ENCODE measurements at places on chromosomes 6 and 20. TPM values are rescaled to one million over a fixed set of nuclear protein-coding genes. Genes with fewer than 3 reads are reported as not detected.
A peak's percentile ranks its signal among the peaks of the same experiment; 100 is the strongest.

Gene SOX12
- total RNA-seq: 2.2 TPM

DNA sequence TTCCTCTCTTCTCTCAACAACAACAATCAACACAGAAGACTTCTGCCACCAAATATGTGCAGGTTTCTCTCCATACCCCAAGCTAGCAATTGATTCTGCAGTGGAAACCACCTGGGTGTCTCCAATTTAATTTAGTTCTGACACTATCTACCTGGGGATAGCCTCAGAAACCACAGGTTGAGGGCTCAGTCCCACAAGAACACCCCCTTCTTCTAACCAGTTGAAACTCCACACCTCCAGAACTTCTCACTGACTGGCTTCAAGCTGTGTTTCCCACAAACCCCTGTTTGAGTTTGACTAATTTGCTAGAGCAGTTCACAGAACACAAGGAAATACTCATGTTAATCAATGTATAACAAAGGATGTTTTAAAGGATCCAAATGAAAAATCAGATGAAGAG lies 52.5 kb upstream of the SPTLC3 start:
- no peak for DNase-seq

DNA sequence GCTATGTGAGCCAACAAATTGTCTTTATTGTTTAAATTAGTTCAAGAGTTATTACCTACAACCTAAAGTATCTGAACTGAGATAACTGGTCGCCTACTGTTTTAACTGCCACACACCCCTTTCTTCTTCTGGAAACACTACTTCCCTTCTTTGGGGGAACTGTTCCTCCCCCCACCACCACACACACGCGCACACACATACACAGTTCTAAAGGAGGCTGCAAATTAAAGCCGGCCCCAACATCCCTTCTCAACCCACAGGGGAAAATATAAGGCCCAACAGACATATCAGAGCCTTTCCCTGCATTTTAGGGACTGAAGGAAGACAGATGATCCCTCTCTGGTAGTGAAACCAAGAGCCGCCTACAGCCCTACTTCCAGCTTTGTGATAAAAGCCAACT lies 348.0 kb upstream of the JARID2 start:
- DNase-seq: no peak

Gene MYH7B
- not detected for total RNA-seq

Gene PCK1
- 0.08 TPM for total RNA-seq

DNA sequence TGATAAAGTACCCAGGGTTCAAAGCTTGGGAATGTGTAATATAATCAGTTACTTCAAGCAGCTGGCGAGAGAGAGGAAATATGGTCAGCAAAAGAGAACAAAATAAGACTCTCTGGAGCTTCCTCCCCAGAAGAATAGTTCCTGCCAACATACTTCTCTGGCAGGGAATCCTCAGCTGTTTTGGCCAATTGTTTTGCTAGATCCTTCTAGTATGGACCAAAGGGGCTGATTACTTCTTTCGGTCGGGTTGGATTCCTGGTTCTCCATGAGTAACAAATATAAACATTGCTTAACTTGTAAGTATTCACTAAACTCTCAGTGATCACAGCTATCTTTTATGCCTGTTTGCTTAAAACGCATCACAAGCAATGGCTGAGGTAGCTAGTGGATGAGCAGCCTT lies 31.4 kb upstream of the FBXO9 start:
- no peak for DNase-seq

GRCh38 chr6:119173249-119174084 lies 95.0 kb upstream of the FAM184A start:
- DNase-seq: no peak

Gene CST2
- total RNA-seq: not detected

DNA sequence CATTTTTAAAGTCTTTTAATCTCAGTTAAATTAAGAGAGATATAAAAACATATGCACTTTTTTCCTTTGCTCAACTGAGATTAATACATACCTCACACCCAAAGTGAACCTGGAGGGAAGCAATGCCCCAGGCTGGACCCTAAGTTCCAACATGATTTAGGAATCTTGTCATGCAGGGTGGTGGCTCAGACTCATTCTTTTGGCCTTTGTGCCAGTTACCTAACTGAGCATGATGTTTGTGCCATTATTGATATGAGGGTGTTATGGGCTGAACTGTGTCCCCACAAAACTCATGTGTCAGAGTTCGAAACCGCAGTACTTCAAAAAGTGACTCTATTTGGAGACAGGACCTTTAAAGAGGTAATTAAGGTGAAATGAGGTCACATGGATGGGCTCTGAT lies 188.0 kb downstream of the ARHGAP18 start:
- no peak for DNase-seq

Gene FAM162B
- not detected for total RNA-seq

DNA sequence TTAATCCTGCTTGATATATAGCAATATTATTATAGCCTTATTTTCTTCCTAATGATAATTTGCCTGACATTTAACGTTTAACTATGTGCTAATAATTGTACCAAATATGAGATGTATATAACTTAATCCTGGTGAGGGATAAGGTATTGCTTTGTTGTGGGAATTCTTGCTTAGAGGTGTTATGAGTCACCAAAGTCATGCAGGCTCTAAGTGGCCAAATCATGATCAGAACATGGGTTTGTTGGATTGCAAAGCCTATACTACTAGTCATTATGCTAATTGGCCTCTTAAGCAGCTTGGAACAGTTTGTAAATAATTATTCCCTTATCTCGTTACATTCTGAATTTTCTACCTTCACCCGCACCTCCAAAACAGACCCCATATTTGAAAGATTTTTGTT lies 21.9 kb upstream of the C6orf141 start:
- DNase-seq: no peak

GRCh38 chr6:76852776-76853175 lies 610.5 kb downstream of the HTR1B start:
- peak; percentile 19 for DNase-seq

GRCh38 chr6:136921936-136922684 lies at the start of gene SLC35D3:
Gene SLC35D3 (plus strand): TSS chr6:136922301. CDS start chr6:136922429, 128 bp downstream.
- DNase-seq: no peak

DNA sequence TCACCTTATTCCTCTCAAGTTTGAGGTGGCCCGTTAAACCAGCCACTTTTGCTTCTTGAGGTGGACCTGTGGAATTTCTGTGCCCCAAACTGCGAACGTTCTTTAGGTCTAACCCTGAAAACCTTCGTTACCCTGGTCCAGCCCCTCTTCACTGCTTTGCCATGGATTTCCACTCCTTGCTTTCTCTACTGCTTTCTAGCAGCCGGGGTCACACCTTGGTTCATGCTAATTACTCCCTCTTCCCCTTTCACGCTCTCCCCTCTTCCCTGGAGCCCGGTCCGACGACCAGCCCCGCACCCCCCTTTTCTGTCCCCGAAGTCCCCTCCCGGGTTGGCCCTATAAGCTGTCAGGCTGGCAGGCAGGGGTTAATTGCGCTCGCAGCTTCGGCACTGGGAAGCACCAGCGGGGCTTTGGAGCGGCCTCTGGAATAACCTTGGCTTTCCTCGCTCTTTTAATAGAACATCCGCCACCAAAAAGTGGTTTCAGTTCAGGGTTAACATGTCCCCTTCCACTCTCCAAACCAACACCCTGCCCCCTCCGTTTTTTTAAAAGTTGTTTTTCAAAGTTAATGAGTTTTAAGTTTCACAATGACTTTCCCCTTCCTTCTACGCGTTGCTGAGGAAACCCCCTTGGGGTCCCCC lies 1.4 kb upstream of the HIVEP1 start:
- no peak for DNase-seq

DNA sequence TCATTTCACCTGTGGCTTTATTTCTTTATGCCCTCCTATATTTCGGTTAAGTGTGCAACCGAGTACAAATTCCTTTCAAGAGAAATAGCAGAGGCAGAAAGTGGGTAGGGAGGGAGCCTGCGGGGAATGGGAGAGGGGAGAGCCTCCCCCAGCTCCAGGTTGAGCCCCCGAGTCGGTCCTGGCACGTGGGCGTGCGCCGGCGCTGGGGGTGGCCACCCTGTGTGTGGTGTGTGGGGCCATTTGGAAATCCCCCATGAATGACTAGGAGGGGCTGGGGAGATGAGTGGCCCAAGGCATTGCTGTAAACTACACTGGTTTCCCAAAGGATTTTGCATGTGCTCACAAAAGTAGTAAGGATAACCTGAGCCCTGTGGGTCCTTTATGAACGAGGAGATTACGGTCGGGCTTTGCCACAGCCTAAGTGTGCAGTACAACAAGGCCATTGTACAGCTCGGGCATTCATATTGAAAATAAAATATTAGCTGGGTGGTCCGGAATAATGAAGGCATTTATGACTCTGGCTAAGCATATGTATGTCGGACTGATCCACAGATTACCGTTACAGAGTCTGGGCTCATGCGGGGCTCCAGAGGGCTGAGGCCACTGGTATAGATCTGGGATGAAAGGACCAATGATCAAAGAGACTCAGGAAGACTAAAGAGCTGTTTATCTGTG lies 84.5 kb upstream of the RALGAPA2 start:
- no peak for DNase-seq

DNA sequence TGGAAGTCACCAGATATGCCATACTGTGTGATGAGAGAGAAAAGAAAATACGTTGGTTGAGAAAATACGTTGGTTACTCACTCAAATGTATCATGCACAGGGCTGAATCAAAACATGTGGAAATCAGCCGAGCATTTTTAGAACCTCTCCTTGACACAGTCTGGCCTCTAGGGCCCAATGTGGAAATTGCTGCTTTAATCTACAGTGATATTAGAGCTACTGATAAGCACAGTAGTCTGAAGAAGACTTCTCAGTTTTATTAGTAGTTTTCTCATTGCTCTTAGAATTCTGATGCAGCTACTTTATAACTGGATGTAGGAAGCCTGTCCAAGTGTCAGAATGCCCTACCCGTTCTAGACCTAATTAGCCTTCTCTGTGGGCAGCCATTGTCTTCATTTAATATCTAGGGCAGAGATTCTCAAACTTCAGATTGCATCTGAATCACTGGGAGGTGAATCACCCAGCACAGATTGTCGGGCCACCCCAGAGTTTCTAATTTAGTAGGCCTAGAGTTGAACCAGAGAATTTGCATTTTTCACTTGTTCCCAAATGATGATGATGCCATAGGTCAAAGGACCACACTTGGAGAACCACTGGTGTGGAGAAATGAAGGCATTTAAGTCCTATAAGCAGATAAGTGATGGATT lies 229.1 kb downstream of the PLCB1 start:
- DNase-seq: no peak

DNA sequence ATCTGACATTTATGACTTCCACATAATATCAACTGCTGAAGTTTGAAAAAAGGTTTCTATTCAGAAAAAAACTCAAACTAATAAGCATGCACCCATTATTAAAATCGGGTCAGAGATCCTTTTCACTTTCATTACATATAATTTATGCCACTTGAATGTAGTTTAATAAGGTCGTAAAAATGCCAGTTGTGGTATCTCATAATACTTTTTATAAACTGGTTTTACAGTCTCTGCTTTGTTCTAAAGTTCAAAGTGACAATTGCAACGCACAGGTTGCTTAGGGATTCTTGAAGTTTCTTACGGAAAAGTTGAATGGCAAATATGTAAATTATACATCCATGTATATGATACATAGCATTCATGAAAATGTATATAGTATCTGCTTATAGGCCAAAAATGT lies 229.4 kb upstream of the CEP162 start:
- DNase-seq: no peak

DNA sequence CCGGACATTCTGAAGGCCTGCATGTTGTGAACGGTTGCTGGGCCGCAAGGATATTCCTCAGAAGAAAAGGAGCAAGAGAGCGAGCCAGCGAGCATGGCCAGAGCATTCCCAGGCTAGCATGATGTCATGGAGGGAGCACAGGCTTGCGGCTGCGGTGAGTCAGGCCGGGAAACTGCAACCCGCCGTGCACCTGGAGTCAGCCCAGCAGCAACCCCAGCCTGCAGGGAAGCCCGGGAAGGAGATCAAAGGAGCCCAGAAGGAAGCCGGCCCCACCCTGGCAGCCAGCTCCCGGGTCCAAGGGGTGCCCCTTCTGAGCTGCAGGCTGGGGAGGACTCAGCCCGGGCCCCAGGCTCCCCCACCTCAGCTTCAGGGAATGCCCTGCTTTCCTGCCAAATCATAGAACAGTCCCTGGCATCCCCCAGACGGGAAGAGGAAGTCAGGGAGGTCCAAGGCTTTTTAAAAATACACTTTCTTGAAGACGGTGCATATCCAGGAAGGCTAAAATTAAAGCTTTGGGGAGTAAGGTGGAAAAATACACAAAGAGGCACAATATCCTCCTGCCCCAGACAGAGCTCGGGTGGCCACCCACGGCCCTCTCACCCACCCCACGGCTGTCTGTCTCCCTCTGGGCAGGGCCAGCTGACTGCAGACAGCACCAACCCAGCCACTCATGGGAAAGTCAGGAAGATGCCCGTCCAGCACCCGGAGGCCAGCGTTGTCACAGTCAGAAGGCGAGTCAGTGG lies 53.7 kb downstream of the BMP7 start:
- peak; percentile 93 for DNase-seq

Gene PLCG1
- 29.3 TPM for total RNA-seq

Gene ZKSCAN8
- total RNA-seq: 10.1 TPM

DNA sequence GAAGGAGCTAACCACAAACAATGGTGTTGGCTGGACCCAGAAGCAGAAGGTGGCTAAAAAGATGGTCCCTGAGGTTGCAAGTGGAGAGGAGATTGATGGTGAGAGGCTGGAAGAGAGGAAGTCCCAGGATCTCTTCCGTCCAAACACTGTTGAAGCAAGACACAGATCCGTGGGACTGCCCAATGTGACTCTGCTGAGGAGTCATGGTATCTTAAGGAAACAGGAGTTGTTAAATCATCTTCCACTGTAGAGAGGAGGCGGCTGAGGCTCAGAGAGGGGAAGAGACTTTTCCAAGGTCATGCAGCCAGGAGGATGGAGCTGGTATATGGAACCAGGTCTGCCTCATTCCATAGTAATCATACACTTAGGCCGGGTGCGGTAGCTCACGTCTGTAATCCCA lies 4.1 kb upstream of the ZNF335 start:
- no peak for DNase-seq

DNA sequence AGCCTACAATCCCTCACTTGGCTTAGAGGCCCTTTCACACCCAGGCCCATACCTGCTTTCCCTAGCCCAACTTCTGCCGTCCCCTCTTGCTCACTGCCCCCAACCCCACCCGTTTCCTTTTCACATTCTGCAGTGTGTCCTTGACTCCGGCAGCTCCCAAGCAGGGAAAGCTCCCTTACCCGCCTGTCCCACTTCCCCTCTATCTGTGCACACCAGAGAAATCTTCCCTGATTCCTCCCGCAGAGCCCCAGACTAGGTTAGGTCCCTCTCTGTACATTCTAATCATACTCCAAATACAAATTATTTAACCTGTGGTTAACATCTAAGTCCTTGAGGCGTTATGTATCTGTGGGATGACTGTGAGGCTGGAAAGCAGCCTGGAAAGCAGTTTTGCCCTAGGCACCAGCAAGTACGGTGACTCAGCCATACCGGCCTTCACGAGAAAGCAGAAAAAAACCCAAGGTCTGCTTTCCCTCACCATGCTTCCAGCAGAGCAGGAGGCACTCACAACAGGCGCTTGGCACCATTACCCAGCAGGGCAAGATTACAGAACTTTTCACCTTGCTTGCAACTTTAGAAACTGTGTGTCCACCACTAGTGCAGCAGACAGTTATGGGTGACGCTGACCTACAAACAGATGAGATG lies 22.3 kb downstream of the ELOVL5 start:
- DNase-seq: peak; percentile 98

Gene GRIK2
- total RNA-seq: 2.9 TPM
